ENCODE measurements at places on chromosomes 11 and 22.
A peak's percentile ranks its signal among the peaks of the same experiment; 100 is the strongest.

DNA sequence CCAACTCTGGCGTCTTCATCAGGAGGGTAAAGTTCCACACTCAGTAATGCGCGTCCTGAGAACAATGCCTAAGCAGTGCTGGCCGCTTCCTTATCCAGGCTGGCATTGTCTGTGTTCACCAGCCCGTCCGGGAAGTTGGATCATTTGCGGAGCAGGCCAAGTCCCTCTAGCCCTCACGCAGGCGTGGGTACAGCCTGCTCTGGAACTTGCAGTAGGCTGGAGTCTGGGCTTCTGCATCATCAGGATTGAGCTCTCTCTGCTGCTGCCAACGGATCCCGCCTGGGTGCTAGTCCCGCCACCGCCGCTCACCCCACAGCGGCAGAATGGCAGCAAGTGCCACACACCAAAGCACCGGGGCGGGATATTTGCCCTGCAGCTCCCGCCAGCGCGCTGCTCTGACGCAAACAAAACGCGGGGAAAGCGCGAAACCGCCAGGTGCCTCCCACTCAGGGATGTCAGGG lies 29.0 kb downstream of the GLYATL1 start:
- no peak for DNase-seq

DNA sequence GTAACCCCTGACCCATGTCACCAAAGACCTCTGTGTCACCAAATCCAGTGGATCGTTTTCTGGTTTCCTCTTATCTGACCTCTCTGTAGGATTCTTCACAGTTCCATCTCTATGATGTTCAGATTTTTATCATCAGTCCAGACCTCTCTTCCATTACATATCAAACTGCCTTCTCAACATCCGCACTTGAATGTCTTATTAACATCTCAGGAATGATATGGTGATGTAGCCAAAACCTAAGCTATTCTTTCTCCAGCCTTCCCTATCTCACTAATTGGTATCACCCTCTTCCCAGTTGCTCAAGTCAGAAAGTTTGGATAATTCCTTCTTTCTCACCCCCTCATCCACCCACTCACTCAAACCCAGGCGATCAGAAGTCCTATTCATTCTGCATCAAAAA lies 13.4 kb downstream of the APLNR start:
- peak; percentile 69 for DNase-seq

DNA sequence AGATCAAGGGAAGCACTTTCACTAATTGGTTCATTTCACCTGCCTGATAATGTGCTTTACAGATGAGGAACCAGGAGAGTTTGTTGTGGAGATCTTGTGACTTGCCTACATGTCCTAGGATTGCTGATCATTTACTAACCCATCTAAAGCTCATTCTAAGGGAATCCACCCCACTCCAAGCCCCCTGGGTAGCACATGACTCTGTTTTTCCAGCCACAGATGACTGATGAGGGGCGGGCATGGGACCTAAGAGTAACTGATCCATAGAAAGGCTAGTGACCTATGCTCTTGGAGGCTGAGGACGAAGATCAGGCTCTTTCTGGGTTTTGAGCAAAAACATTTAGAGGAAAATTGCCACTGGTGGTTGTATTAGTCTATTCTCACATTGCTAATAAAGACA lies 378.1 kb downstream of the CADM1 start:
- DNase-seq: no peak

DNA sequence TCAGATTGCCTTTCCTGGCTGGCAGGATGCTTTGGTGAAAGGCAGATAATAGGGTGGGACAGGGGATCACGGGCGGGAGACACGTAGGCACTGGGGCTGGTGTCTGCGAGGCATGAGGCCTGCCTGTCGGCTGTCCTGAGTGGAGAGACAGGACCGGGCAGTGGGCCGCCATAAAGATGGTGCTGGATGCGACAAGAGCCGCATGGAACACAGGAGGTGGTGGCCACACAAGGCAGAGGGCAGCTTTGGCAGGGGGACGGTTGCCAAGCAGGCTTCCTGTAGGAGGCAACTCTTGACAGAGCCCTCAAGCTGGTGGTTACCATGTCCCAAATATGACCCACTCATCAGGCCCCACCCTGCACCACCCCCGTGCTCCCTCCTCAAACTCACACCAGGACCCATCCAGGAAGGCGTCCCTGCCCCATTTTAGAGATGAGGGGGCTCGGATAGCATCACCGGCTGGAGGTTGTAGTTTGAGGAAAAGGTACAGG lies 4.9 kb upstream of the PPARA start:
- DNase-seq: no peak

DNA sequence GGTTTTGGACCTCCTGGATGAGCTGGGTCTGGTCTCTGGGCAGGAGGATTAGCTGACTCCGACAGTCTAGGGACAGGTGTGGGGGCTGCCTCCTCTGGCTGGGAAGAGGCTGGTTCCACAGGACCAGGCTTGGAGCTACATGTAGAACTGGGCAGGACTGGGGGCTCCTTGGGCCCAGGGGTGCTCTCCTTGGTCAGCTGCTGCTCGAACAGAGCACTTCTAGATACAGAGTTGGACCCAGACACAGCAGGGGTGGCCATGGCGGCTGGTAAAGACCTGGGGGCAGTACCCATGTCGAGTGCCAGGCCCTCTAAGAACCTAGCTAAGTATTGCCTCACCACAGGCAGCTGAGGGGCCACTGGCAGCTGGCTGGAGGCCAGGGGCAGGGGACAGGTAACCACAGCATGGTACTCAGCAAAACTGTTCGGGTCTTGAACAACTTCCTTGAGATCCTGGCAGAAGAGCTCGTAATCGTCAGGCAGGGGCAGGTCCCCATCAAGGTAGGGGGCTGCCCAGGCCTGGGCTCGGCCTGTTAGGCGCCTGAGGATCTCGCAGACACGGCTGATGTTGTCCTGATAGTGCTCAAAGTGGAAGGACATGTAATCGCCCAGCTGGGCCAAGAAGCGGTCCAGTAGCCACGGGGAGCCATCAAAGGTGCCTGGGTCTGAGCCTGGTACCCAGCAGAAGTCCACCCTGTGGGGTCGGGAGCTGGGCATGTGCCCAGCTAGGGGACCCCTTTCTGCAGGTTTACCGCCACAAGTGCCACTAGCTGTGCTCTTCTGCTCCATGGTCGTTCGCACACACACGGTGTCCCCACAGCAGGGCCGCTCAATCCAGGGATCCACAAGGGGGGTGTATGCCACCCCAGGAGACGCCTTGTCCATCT lies 3.1 kb downstream of the GNB1L start:
- DNase-seq: no peak

GRCh38 chr11:103453915-103454709 lies 344.9 kb downstream of the DYNC2H1 start:
- no peak for DNase-seq

Data from fibroblast of lung (primary cell).